ENCODE measurements at places on chromosomes 12 and 14. TPM values are rescaled to one million over a fixed set of nuclear protein-coding genes. Genes with fewer than 3 reads are reported as not detected.

DNA sequence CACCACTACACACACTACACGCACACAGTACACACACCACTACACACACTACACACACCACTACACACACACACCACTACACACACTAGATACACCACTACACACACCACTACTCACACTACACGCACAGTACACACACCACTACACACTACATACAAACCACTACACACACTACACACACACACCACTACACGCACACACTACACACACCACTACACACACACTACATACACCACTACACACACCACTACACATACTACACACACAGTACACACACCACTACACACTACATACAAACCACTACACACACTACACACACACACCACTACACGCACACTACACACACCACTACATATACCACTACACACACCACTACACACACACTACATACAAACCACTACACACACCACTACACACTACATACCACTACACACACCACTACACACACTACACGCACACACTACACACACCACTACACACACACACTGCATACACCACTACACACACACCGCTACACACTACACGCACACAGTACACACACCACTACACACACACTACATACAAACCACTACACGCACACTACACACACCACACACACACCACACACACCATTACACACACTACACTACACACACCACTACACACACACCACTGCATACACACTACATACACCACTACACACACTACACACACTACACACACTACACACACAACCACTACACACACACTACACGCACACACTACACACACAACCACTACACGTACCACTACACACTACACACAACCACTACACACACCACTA is 11.7 kb downstream of the NOC4L start:
- no peak for ATAC-seq

GRCh38 chr12:116070444-116070843 is 207.0 kb downstream of the MED13L start:
- ATAC-seq = no peak

- no peak for ATAC-seq
Measured at GRCh38 chr14:87034680-87035079, 958.3 kb downstream of the GALC start.

DNA sequence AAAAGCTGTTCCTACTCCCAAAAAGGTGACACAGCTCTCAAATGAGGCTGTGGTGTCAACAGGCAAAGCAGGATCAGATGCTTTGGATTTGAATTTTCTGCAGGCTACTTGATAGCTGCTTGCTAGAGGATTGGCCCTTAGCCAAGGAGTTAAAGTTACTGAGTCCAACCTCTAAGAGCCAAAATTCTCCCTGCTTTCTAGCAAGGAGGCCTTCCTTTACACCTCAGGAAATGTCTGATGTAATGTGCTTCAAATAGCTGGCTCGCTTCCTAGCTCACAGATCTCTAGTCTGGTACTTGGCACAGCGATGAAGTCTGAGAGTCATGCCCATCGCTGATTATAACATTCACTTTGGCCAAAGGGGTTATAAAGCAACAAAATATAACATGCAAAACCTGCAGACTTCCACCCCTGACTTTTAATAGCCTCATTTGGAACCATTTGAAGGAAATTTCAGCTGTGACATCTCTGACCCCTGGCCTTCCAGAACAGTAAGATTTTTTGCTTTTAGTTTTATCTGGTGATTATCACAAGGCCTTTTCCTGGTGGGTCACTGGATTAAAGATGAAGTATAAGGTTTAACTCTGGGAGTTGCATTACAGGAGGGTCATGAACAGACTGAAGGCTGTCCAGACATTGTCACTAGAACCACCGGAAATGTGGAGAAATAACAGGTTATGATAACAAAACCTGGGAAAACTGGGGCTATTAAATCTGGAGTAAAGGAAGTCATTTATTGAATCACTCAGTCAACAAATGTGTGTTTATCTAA is 189.7 kb downstream of the EPS8 start:
- peak; percentile 67 for ATAC-seq

The STYX gene
- total RNA-seq = 21.6 TPM

The ATL1 gene
- total RNA-seq = 21.7 TPM
